ENCODE measurements at places on chromosomes 11 and 22.

- no peak for DNase-seq
Observed at GRCh38 chr22:21796863-21797262, 61.3 kb upstream of the YPEL1 start.

- DNase-seq = no peak
Observed at GRCh38 chr11:31419138-31419537, 49.5 kb downstream of the DNAJC24 start.

- DNase-seq = no peak
Observed at GRCh38 chr22:35804421-35804820, 86.7 kb downstream of the APOL5 start.

- no peak for DNase-seq
Observed at GRCh38 chr11:60221181-60221580, 21.8 kb downstream of the MS4A4E start.

DNA sequence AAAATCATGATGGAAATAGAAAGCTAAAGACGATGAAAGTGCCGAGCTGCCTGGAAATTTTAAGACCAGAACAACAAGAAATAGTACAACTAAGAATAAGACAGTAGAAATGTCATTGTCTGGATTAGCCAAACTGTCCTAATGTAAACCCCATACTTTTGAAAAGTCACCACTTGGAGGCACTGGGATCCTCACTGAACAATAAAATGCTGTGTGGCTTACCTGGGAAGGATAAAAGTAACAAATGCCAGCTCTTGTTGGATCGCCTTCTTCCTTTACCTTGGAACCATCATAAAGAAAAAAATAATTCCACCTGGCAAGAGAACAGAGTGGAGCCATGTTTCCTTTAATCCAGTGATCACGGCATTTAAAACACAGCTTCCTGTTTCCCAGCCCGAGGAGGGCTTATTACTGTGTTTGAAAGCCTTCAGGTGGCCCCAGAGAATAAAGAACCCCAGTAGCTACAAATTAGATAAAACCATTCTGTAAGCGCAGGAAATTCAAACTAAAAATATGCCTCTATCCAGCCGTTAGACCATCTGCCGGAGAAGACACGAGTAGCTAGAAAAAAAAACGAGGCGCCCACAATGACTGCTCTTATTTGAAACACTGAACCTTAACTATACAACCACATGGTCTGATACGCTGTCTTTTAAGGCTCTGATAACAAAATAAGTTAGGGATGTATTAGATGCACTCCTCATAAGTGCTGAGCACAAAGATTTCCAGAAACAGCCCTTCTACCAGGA is 4.4 kb downstream of the HPS4 start:
- no peak for DNase-seq

- no peak for DNase-seq
Observed at GRCh38 chr11:113240790-113241635, 73.4 kb upstream of the TTC12 start.

GRCh38 chr11:70397336-70397982 is 870 bp upstream of the CTTN start:
- no peak for DNase-seq

DNA sequence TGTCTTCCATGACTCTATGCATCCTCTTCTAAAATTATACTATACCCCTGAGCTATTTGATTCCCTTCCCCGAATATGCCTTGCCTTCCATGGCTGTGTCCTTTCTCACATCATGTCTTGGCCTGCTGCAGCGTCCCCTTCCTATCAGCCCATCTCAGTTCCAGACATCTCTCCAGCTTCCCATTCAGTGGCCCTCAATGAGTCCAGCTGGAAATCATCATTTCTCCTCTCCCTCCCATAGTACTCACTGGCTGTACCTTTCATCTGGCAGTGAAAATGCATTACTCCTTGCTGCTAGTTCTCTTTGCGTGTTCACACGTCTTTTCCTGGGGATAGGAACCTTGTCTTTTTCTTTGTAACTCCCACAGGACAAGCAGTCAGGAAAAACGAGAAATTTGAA is 486.8 kb downstream of the NTM start:
- DNase-seq = no peak

GRCh38 chr11:3738241-3738640 is 59.1 kb downstream of the NUP98 start:
- DNase-seq = no peak
